ENCODE measurements at places on chromosomes 2 and 18.

DNA sequence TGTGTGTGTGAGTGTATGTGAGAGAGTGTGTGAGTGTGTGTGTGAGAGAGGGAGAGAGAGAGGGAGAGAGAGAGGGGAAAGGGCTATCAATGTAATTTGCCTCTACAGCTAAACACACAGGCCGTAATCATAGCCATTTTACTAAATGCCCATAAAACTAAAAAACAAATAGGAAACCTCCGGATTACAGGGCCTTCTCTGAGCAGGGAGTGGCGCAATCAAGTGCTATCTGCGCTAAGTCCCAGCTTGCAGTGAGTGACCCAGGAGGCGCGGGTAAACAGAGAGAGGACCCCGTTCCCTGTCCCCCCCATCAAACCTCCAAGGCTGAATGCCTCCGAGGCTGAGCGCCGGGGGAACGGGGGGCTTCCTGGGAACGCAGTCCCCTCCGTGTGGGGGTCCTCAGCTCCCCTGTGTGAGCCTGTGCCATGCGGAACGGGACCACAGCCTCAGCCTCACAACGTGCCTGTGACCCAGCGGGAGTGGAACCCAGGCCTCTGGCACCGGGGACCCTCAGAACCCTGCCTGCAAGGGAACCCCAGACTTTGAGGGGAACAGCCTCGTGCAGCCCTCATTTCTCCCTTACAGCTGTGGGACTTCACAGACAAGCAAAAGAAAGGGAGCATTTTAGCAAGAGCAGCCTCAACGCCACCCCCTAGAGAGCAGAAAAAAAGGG is 54.7 kb upstream of the ID2 start:
- no peak for DNase-seq

DNA sequence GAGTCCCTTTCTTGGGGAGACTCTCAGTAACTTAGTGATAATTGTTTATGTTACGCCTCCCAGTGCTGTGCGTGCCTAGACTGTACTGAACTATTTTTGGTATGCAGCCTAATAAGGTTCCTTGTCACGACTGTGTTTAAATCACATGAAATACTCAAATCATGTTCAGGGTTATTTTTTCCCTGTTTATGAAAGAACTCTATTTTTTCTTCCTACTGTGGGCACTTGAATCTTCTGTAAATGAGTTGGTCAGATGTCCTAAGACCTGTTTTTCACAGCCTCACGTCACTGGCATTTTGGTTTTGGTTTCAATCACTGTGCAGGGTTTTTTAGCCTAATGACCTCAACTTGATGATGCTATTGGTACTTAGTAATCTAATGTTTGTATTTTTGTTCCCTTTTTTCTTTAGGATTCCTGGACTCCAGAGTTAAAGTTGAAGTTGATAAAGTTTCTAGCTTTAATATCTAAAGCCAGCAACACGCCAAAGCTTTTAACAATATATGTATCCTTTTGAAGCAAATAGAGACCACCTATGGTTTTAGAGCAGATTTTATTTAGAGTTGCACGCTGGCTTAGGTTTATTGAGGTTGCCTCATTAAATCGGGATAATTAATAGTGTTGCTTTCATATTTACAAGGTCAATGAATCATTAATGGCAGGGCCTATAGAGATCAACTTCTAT is 24.0 kb downstream of the ARMC9 start:
- DNase-seq, result no peak

DNA sequence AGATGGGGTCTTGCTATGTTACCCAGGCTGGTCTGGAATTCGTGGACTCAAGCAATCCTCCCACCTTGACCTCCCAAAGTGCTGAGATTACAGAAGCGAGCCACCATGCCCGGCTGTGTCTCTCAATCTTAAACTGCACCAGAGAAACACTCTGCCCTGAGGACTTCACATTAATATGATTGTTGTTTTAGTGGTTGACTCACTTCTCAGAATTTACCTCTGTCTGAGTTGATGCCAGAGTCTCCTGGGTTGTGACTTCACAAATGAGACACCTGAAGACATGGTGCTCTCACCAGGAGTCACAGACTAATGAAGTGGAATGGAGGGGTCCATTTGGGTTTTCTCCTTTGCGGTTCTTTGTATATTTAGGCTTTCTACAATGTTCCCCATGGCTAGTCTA is 61.0 kb upstream of the TGIF1 start:
- no peak for DNase-seq

DNA sequence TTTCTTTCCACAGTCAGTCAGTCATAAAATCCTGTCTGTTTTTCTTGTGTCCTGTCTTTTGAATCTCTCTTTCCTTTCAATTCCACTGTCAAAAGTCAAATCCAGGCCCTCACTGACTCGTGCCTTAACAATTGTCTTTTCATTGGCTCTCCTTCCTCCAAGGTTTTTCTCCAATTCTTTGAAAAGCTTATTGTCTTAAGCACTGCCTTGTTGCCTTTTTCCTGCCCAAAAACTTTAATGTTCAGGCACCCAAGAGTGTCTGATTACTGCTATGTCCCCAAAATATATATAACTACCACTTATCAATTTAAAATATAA is 13.9 kb upstream of the SULT1C4 start:
- no peak for DNase-seq

- no peak for DNase-seq
These were observed 87.9 kb upstream of the SPHKAP start for GRCh38 chr2:228269351-228269750.

DNA sequence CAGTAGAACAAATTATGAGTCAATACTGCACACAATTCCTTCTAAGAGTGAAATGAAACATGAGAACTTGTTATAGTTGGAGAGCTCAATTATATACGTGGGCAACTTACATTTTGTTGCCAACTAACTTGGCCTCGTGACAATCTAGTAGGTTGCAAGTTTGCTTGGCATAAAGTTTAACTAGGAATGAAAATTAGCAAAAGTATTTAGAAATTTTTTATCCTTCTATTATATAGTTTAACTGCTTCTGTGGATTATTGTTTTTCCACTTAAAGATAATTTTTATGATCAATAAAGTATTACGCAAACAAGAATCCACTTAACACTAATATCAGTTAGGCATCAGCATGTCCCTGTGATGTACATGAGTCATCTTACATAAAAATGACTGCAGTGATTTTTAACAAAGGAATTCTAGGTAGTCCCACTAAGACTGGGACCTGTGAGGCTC is 41.1 kb downstream of the FAM124B start:
- no peak for DNase-seq

DNA sequence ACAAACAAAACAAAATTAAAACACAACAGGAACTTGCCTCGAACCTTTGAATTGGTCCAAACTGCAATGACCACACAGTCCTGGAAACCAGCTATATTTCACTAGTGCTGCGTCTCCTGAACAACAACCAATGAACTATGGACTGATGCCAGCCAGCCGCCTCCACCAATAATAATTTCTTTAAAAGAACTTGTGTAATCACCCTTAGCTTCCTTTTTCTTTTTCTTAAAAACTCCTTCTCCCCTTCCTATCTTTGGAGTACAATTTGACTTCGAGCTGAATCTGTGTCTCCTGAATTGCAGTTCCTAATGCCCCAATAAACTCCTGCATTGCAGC is 1.6 kb upstream of the CXXC1 start:
- DNase-seq, result no peak

GRCh38 chr18:20975077-20975476 is 136.5 kb downstream of the ROCK1 start:
- DNase-seq, result no peak

DNA sequence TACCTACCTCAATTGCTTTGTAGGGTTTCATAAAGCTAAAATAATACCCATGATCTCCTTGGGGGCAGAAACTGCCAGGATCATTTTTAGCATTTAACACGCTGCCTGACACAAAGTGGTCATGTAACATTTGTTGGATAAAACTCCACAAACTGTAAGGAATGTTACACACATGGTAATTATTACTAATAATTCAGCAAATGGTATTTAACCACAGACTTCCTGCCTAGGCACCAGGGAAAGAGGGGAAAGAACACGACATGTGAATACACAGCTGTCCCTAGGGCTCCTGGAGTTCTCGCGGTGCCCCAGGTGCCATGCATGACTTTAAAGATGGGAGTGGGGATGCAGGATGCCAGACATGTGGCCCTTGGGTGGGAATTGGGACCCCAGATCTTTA is 43.5 kb downstream of the ASAP2 start:
- no peak for DNase-seq
